ENCODE measurements at places on chromosomes 5 and 9. TPM values are rescaled to one million over a fixed set of nuclear protein-coding genes. Genes with fewer than 3 reads are reported as not detected.

Gene MYORG
- total RNA-seq: 8.1 TPM

Gene TSSK1B
- not detected for total RNA-seq

Gene ANKRD31
- 0.27 TPM for total RNA-seq

Gene FAM151B
- 5.7 TPM for total RNA-seq

Gene FOXD4L3
- not detected for total RNA-seq

All from muscle of leg (tissue), 16 donors.